SW 1271 (cell line): ENCODE measurements at places on chromosomes 4 and X.

GRCh38 chr4:109947457-109947856 lies 34.8 kb downstream of the EGF start:
- no peak for DNase-seq

GRCh38 chr4:184553891-184554290 lies 79.5 kb upstream of the IRF2 start:
- no peak for DNase-seq

GRCh38 chrX:67545036-67545821 lies 1.4 kb downstream of the AR start:
- DNase-seq = no peak

GRCh38 chr4:157521906-157522305 lies 301.4 kb downstream of the GRIA2 start:
- no peak for DNase-seq

- no peak for DNase-seq
Observed at GRCh38 chr4:3442460-3442958, 741 bp downstream of the HGFAC start.

GRCh38 chr4:138981930-138982390 lies 33.6 kb upstream of the NOCT start:
- no peak for DNase-seq

DNA sequence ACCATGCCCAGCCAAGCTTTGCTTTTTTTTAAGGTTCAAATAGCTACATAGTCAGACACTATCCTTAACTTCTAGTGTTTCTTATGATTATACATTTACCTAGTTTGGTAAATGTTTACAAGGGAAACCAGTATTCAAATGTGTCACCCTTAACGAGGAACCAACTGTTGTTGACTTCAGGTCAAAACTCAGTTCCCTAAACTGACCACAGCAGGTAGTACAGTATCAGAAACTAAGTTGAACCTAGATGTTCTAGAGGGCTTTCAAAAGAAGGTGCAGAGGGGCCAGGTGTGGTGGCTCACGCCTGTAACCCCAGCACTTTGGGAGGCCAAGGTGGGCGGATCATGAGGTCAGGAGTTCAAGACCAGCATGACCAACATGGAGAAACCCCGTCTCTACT lies 11.3 kb downstream of the GPC4 start:
- no peak for DNase-seq

- DNase-seq = no peak
Observed at GRCh38 chr4:139719381-139720101, 53.9 kb downstream of the MGST2 start.

DNA sequence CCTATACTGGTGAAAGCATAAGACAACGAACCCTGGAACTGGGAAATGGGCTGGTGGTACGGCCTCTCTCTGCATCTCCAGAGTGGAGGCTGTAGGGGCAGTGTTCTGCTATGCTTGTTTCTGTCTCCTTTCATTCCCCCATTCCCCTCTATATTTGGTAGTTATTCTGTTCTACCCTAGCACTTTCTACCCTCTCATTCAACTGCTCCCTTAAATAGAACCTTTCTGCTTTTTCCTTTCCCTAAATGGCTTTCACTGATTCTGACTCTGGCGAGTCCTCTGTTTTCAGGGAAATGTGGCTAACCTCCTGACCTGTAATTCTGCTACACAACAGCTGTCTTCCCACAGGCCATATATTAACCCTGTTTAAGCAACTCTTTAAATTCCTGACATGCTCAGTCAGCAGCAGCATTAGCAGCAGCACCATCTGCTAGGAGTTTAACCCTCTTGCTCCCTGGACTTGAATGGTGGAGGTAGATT lies 94.2 kb downstream of the CXCL13 start:
- DNase-seq = peak; percentile 42

- DNase-seq = no peak
Observed at GRCh38 chr4:108043526-108043925, 53.8 kb downstream of the HADH start.

GRCh38 chr4:42806303-42806835 lies 86.1 kb upstream of the GRXCR1 start:
- no peak for DNase-seq

- DNase-seq = no peak
Observed at GRCh38 chrX:24243692-24244091, 70.2 kb downstream of the SUPT20HL2 start.

DNA sequence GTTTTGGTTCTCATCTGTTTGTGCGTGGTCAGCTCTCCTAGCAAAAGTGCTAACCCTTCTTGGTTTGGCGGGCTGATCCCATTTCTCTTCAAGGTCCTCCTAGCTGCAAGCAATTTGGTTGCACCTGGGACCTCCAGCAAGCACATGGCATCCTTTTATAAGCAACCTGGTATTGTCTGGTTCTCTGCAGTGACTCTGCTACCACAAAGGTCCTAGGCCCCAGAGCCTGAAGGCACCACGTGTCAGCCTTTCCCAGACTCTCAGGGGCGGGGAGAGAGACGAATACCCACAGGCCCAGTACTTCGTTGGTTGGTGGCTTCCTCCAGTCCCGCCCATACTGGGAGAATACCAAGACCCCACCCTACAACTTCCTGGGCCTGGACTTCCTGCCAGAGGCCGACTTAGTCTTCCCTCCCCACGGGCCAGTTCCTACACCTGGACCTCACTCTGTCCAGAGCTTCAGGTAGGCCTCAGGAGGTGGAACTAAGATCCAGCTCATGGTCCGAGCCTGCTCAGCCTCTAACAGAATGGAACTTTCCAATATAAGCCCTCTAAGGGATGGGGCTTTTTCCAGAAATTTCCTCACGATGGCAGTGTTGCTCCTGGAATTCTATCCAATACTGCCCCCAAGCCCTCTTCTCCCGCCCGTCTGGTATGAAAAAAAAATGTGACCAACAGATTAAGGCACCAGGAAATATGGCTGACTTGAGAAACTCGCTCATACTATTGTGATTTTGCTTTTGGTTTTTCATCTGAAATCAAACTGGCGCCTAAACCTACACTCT lies 192.5 kb upstream of the STK26 start:
- peak; percentile 2 for DNase-seq

- no peak for DNase-seq
Observed at GRCh38 chrX:43562372-43562771, 93.7 kb upstream of the MAOA start.

DNA sequence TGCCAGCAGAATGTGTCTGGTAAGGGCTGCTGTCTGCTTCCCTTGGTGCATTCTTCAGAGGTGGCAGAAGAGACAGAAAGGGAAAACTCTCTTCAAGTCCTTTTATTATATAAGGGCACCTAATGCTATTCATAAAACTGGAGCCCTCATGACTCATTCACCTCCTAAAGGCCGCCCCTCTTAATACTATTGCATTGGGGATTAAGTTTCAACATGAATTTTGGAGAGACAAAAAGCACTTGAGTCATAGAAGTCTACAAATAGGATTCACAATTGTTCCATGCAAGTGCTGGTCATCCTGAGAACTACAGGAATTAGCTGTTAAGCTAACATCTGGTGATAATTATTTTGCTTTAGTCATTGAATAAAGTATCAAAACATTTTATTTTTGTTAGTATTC lies 349.5 kb downstream of the HS3ST1 start:
- DNase-seq = no peak

- DNase-seq = no peak
Observed at GRCh38 chrX:46279925-46280313, 265.3 kb downstream of the ZNF674 start.

- no peak for DNase-seq
Observed at GRCh38 chrX:8849458-8849857, 48.3 kb upstream of the FAM9A start.

- no peak for DNase-seq
Observed at GRCh38 chr4:154687840-154688239, 56.0 kb upstream of the LRAT start.

- DNase-seq = no peak
Observed at GRCh38 chr4:159266981-159267868, 164.3 kb downstream of the RAPGEF2 start.

DNA sequence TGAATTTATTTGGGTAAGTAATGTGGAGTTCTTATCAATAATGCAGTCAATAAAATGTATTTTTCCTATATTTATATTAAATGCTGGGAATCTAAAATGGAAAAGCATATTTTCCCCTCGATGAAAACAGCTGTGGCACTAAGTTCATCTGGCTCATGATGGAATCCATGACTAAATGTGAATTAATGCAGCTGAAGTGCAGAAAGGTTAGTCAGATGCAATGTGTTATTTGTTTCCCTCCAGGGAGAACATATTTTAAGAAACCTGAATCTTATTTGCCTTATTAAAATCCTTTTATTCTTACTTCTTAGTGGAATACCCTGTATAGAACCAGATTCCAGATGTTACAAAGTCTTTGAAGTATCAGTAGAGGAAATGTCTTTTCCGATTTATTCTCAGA lies 247.9 kb downstream of the ARHGAP24 start:
- no peak for DNase-seq

GRCh38 chr4:85966373-85966772 lies 393.5 kb downstream of the MAPK10 start:
- DNase-seq = no peak

DNA sequence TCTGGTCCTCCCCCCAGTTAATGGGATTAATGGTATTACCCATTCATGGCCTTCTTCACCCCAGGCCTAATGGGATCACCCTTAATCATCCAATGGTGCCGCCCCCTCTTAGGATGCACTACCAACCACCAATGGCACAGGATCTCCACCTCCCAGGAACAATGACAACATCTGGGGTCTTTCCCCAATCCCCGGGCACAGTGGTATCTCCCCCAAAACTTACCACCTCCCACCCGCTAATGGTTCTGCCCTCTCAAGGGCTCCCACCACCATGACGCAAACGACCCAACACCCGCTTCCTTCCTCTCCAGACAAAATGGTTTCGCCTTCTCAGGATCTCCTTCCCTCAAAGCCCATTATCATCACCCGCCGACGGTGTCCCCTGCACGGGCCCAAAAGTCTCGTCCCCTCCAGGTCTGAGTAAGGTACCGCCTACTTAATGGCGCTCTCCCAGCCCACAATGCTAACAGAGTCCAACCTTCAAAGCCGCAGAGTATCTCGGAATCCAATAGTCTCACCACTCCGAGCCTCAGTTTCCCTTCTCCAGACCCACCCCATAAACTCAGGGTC lies 458 bp downstream of the GRIPAP1 start:
- peak; percentile 4 for DNase-seq

- peak; percentile 38 for DNase-seq
Observed at GRCh38 chr4:158253350-158253980, 43.2 kb downstream of the TMEM144 start.

DNA sequence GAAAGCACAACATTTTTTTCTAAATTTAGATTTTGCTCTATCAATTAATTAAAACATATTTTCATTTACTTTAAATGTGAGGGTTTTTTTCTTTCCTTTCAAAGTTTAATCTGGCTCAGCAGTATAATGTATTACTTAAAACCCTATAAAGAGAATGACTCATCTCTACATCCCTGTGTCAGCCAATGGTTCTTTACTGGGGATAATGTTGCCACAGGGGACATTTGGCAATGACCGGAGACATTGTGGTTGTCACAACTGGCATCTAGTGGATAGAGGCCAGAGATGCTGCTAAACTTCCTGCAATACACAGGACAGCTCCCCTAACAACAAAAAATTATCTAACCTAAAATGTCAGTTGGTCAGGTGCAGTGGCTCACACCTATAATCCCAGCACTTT lies 53.8 kb downstream of the SYNPO2 start:
- no peak for DNase-seq
